ENCODE measurements at places on chromosomes 3 and 15.
A peak's percentile ranks its signal among the peaks of the same experiment; 100 is the strongest.

DNA sequence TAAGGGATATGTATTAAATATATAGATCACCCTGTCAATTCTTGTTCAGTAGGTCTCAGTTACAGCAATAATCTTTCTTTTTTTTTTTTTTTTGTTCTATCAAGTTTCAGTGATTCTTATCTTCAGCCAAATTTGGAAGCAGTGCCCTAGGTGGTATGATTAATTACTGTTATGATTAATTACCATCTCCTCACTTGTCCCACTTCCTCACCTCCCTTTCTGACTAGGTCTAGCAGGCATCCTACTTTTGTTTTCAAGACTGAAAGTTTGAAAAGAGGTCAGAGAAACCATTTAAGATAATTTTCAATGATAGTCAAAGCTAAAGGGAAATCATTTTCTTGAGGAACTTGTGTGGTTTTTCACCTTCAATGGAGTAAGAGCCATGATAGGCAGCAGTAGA lies 144.0 kb upstream of the CNTN4 start:
- DNase-seq, result no peak

DNA sequence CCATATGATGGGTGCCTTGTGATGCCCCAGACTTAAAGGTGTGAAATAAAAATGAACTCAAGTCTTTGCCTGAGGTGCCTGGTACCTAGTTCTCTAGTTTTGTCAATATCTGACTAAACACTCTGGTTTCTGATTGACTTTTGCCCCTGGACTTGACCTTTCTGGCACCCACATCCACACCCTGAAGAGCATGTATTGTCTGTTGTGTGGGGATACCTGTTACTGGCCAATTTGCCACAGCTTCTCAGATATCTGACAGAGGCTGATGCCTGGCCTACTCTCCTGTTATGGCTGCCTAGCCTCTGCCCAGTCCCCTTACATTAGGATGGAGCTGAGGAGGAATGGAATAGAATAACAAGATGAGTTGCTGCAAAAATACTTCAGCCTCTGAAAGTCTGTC lies 3.6 kb downstream of the ZBTB38 start:
- no peak for DNase-seq

DNA sequence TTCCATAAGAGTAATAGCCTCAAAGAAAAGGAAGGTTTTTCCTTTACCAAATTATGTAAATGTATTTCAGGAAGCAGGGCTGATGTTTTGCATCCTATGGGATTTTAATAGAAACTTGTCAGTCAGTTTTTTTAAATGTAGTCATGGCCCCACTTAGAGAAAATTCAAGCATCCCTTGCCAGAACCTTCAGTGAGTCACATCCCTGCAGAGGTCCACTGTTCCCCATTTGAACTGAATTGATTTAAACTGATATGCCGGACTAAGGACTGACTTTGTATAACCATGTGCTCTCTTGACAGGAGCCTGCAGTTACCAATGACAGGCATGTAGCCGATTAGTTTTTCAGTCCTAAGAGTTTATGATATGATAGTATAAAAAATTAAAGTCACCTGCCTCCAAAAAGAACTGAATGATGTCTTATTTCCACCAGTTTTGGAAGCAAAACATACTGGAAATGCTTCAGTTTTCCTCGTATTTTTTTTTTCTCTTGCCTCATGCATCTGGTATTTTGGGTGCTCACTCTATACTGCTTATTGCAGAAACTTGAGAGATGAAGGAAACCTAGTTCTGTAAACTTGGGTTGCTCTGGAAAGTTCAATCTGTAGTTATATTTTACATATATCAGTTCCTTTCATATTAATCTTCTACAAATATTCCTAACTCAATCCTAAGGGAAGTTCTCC lies 30.7 kb downstream of the LRTM1 start:
- DNase-seq, result no peak

DNA sequence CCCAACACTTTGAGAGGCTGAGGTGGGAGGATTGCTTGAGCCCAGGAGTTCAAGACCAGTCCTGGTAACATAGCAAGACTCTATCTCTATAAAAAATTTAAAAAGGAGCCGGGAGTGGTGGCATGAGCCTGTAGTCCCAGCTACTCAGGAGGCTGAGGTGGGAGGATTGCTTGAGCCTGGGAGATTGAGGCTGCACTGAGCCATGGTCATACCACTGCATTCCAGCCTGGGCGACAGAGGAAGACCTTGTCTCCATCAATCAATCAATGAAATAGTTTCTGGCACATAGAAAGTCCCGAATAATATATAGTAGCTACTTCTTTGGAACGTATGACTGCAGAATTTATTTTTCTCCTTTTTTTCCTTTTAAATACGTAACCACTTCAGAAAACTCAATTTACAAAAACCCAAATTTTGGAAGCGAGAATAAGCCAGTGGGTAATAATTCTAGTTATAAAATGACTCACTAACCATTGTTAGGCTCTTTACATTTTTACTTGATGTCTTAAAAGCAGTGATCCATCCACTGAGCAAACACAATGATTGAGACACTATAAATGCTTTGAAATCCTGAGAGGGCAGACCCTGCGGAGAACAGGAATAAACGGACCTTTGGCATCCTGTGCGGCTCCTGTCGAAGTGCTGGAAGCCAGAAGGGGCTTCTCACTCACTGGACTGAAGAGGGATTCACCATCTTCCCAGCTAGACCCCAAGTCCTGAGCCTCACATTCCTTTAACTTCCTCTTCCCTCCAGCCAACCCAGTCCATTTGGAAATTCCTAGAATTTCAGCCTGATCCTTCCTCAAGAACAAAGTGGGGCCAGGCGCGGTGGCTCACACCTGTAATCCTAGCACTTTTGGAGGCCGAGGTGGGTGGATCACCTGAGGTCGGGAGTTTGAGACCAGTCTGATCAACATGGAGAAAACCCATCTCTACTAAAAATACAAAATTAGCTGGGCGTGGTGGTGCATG lies 68.4 kb upstream of the MFGE8 start:
- DNase-seq, result no peak

- DNase-seq, result peak; percentile 75
Observed at GRCh38 chr15:40102897-40103858, 5.5 kb downstream of the BMF start.

Data from neural progenitor cell (in vitro differentiated cells).